ENCODE measurements at places on chromosomes 4 and X.

- peak; percentile 35 for DNase-seq
Observed at GRCh38 chrX:46554942-46555341, 9.7 kb upstream of the ZNF674 start.

GRCh38 chrX:40433160-40433559 lies 147.6 kb upstream of the ATP6AP2 start:
- no peak for DNase-seq

- DNase-seq: peak; percentile 81
Observed at GRCh38 chrX:76555816-76556215, 128.3 kb downstream of the MAGEE1 start.

GRCh38 chrX:101957174-101957573 lies 25.3 kb upstream of the ZMAT1 start:
- DNase-seq: no peak

- DNase-seq: no peak
Observed at GRCh38 chr4:122718281-122718680, 14.2 kb upstream of the BBS12 start.

DNA sequence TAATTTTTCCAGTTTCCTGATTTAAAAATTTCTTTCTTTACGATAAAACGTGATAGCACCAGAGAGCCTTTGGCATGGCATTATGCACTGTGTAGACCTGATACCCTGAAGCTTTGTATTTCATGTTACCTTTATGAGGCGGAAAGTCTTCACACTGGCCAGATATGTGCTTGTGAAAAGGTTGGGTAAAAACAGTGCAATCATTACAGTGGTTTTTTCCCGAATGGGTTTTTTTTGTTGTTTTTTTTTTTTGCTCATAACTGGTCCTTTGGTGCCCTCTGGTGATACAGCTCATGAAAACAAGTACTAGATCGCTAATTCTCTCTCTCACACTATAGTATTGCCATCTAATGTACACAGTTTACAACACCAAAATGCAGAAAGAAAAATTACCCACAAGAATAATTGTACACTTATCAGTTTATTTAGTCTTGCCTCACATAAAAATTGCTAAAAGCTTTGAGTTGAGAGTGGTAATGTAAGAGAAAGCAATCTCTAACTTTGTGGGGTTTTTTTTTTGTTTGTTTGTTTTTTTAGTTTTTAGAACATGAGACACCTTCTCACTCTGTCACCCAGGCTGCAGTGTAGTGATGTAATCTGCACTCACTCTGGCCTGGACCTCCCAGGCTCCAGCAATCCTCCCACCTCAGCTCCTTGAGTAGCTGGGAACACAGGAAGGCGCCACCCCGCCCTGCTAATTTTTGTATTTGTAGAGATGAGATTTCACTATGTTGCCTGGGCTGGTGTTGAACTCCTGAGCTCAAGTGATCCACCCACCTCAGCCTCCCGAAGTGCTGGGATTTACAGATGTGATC lies 21.3 kb downstream of the SPCS3 start:
- DNase-seq: peak; percentile 10

DNA sequence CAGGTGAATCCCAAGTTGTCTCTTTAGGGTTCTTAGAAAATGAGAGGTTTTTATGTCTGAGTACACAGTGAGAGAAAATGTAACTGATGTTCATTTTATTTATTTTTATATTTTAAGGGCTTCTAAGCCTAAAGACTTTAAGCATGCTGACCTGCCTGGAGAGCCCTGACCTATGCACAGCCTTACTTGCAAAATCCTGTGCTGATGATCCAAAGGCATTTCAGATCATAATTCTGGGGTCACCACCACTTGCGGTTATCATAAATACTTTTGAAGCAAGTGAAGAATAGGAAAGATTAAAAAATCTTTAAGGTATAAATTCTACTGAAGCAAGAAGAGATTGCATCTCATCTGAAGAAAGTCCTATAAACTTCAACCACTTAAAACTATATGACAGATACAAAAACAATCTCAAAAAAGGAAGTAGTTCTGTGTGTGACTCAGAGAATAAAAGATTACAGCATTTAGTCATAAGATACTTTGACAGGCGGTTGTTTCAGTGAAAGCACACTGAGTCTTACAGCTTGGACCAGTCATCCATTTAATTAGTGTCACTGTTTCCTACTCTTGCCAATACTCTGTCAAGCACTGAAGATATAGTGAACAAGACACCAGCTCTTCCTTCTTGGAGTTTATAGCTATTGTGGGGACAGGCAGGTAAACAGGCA lies 245.2 kb upstream of the DIPK2B start:
- DNase-seq: peak; percentile 69

GRCh38 chr4:126661194-126661593 lies 971.6 kb upstream of the INTU start:
- DNase-seq: no peak

- DNase-seq: no peak
Observed at GRCh38 chr4:35695421-35695820, 548.9 kb downstream of the ARAP2 start.

- no peak for DNase-seq
Observed at GRCh38 chr4:89829470-89830138, 7.4 kb downstream of the SNCA start.

GRCh38 chr4:148006001-148006400 lies 274.1 kb downstream of the ARHGAP10 start:
- no peak for DNase-seq

- DNase-seq: no peak
Observed at GRCh38 chr4:111601671-111602070, 543.6 kb upstream of the FAM241A start.

DNA sequence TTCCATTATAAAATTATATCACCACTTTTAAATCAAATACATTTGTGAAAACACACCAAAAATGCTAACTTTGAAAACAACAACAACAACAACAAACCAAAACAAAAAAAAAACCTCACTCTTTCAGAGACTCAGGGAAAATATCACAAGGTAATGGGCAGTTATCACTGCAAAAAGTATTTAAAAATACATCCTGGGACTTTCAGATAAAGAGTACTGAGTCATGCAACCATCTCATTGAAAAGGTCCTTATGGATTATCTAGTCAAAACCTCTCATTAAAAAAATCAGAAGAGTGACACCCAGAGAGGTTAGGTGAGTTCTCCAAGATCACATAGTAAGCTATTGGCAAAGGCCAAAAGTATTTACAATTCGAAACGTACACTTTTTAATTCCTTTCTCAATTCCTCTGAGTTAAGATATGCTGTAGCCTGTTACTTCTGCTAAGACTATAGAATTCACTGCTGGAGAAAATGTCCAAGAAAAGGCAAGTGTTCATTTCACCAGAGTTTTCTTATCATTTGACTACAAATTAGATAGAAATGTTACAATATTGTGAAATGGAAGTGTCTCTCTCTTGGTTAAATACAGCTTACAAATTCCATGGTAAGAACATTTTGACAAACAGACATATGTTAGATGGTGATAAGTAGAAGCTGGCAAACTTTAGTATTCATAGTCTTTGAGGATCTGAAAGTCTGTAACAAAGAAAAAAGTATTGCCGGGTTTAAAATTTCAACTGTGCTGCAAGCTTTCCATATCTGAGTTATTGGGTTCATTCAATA lies 9.3 kb downstream of the STX18 start:
- no peak for DNase-seq

GRCh38 chr4:121049072-121049599 lies 23.2 kb downstream of the NDNF start:
- DNase-seq: no peak

DNA sequence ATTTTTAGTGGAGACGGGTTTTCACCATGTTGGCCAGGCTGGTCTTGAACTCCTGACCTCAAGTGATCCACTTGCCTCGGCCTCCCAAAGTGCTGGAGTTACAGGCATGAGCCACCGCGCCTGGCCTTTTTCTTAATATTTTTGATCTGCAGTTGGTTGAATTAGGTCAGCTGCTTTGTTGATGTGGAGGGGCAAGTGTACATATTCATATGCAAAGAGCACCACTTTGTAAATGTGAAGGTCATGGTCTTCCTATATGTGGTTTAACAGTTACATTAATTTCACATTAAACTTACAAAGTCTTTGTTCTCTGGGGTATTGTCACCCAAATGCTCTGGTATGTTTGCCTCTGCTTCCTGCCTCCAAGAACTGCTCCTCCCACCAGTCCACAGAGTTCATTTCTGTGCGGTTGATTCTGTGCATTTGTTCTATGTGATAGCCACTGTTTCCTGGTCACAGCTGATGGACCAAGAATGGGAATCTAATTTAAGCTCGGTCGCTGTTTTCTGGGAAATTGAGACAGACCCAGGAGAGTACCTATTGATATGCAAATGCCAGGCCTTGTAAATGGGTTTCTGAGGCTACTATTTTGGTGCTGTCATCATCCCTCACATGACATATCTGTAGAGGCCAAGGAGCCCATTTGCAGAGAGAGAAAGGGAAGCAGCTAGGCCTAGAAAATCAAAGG lies 26.9 kb upstream of the HPSE start:
- DNase-seq: no peak

GRCh38 chr4:7107166-7107905 lies 39.5 kb upstream of the GRPEL1 start:
- DNase-seq: no peak

DNA sequence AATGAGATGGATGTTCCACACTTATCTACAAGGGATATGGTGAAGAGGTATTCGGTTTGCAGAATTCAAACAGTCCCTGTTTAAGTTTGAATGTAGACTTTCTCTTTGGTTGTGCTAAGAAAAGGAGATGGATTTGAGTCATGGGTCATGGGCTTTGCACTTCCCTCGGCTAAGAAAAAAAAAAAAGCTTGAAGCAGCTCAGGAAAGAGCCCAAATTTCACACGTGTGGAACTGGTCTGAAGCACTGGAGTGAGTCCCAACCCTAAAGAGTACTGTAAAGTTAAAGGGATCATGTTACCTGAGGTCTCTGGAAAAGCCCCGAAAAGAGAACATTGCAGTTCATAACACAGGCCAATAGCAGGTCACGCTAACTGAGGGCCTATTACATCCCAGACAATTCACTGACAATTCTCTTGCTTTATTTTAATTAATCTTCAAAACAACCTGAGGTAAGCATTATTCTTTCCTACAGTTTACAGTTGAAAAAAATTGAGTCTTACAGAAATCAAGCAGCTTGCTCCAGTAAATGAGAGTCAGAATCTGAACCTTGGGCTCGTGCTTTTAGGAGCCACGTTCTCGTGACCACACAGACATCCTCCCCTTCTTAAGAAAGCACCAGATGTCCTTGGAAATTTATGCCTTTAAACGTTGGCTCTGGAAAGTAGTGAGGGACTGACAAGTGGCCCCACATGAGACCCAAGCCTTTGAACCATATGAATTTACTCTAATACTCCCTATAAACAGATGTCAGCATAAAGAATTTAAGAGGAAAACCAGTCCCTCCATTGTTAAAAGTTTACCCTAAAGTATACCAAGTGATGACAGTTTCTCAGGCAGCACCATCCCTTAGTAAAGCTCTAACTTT lies 89.3 kb downstream of the MAD2L1 start:
- no peak for DNase-seq

- DNase-seq: no peak
Observed at GRCh38 chr4:52661966-52662690, 3.0 kb upstream of the USP46 start.

- no peak for DNase-seq
Observed at GRCh38 chr4:107261241-107261874, 225.2 kb upstream of the DKK2 start.

DNA sequence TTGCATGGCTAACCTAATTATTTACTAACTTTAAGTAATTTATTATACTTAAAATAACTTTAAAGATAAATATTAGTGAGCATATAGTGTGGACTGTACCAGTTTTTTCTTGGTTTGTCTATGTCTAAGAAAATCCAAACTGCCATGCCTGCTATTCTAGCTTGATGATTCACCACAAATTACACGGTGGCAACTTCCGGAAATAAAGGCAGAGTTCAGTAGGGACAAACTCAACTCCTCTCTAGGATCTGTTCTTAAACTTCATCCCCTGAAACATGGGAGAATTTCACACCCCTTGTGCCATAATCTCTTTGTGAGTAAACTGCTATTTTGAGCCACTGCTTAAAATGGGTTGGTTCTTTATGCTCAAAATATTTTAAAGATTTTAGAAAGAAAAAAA lies 213.6 kb upstream of the NRK start:
- no peak for DNase-seq
